ENCODE measurements at places on chromosomes 1 and 21.

DNA sequence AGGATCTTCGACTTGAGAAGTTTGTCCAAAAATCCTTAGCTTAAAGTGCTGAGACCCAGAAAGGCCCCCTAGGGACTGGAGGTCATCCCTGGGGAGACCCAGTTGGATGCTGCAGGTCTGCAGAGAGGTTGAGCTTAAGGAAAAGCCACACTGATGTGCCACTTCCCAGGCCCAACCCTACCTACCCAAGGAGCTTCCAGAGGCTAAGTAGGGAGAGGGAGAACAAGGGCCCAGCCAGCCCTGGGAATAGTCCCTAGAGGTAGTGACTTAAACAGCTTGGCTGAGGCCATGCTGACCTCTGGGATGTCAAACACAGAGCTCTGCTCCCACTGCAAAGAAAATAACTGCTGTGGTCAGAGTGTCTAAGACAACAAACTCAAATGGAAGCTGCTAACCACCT lies 693.7 kb downstream of the MATN1 start:
- no peak for DNase-seq

- peak; percentile 30 for DNase-seq
Observed at GRCh38 chr1:23369335-23370013, at the start of gene ZNF436. Gene ZNF436, minus strand, starts transcription at chr1:23369836. Its CDS starts 1,831 bp downstream, at chr1:23368005.

- DNase-seq: no peak
Observed at GRCh38 chr1:29639156-29639736, 402.9 kb downstream of the PTPRU start.

- no peak for DNase-seq
Observed at GRCh38 chr1:15693371-15693770, 9.3 kb downstream of the PLEKHM2 start.

GRCh38 chr1:204578867-204579664 lies 62.9 kb downstream of the MDM4 start:
- DNase-seq: no peak

DNA sequence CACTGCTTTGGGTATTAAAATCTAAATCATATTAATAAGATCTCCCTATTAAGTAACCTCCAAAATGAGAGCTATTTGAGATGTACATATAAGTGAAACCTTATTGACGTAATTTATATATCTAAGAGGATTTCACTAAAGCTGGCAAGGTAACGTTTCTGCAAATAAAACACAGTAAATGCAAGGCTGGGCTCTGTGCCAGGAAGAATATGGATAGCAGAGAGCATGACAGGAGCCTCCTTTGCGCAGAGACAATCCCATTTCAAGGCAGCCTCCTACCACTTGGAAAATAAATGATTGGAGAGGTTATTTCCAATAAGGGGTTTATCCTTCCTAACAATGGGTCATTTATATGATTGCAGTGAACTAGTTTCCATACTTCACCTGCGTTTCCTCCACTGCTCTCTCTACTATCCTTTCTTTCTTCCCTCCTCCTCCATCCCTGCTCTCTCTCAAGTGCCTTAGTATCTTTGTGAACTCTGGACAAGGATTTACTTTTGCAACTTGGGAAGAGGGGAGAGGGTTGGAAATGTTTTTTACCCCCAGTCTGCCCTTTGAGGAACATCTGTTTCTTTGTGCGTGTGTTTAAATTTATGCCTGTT lies 3.0 kb upstream of the NFIA start:
- DNase-seq: no peak

DNA sequence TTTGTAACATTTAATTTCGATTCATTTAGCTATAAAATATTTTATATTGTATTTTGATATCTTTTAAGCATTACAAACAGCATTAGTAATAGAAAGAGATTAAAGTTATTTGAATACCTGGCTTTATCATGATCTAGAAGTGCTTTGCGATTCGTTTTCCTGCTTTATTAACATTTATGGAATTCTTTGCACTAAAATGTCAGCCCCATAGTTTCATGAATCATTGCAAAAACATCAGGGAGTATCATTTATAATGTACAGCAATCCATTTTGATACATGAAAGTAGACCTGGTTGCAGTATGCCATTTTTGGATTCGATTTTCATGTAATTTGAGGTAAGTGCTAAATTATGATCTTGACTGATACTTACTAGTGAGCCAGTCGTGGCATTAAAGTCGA lies 108.0 kb upstream of the DPYD start:
- no peak for DNase-seq

DNA sequence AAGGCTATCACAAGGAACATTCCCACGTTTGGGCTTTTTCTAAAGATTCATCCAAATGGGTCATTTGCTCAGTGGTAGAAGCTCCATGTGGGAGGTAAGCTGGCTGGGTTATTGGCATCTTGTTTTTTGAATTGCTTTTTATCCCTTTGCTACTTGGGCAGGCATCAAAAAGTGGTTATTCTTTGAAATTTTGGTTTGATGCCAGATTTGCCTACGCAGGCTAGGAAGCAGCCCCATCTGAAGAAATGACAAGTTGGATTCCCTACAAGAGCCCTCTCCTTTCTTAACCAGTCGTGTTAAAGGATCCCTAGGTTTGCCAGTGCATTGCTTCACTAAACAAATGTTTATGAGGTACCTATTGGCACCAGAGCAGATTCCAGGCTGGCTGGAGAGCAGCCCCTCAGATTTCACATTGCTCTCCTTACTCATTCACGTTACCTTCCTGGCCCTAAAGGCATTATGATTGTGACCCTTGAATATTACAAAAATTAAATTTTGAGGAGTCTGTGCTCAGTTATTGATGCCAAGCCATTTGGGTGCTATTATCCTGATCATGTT lies 38.8 kb downstream of the ARID1A start:
- DNase-seq: no peak

GRCh38 chr1:208329300-208329699 lies 85.1 kb upstream of the PLXNA2 start:
- no peak for DNase-seq

DNA sequence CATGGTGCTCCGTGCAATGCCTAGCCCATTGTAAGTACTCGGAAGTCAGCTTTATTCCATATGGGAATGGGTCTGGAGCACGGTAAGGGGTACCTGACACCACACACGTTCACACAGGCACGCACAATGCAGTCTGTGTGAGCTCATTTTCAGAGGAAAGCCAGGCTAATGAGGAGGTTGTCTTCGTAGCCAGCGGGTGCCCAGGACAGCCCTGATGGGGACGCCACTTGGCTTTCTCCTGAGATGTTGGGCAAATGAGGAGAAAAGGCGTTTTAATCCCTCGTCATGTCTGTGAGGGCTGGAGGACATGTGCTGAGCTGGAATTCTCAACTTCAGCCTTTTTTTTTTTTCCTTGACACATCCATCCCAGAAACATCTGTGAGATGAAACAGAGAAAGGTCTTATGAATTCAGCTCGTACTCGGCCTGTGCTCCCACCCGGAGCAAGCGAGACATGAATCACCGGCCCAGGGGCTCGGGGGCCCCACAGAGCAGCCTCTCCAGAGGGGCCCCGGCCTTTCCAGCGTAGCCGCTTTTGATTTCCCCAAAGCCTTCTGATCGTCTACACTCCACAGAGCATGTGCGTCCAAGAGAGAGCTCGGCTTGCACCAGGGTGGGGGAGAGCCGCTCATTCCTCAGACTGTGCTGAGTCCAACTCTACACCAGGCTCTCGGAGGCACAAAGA lies 125.1 kb downstream of the EPHB2 start:
- DNase-seq: no peak

DNA sequence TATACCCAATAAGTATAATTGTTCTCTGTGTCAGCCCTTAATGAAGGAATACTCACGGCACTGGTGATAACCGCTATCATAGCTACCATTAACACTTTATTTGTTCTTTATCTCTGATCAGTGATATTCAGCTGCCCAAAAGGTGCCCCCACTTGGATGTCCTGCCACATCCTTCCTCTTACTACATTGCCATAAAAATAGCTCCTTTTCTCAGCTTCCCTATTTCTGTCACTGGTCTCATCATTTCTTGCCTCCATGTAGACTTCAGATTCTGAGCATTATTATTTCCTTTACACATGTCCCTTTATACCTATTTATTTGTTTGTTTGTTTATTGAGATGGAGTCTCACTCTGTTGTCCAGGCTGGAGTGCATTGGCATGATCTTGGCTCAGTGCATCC lies 2.7 kb upstream of the RAB29 start:
- DNase-seq: no peak

DNA sequence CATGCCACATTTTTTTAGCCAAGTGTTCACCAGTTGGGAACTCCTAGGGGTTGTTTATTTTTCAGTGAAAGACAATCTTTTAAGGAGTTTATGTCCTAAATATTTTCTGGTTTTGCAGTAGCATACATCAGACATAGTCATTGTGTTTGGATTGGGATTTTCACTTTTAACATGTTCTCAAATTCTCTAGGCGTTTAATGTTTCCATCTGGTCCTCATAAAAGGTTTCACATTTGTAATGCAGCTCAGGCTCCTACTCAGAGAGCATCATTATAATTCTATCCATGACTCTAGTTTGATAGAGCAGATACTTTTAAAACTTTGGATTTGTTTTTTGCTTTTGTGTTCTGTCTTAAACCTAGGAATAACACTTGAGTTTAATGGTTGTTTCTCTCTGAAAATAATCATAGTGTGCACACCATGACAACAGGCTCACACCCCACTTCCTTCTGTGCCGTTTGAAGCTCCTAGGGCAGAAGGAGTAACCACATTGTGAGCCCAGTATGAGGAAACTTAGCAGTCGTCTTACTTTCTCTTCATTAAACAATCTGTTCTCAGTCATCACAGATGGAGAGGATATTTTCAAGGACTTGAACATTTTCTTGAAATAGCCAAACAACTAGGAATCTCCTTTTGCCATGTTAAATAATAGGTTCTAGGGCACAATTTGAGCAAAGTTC lies 219.6 kb downstream of the PDE4B start:
- no peak for DNase-seq

DNA sequence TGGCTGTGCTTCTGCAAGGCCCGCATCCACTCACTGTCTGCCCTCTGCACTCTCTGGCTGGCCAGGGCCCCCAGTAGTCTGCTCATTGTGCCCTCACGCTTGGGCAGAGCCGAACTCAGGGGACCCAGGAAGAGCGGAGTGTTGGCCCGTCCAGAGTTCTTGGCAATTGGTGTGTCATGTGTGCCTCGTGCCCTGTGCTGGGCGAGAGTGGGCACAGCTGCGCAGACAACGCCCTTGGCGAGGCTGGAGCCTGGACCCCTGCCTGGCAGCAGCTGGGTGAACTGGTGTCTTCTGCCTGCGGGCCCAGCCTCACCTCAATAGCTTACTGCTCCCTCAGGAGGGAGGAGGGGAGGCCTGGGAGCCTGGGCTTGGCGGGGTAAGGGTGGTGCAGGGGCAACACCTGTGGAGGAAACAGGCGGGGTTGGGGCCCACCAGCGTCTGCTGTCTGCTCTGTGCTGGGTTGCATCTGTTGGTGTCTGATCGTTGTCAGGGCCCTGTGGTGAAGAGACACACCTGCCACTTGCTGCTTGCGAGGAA lies 2.1 kb downstream of the GUK1 start:
- DNase-seq: no peak
